ENCODE measurements at places on chromosomes 16 and 17. TPM values are rescaled to one million over a fixed set of nuclear protein-coding genes. Genes with fewer than 3 reads are reported as not detected.

Gene ZG16B
- 0.68 TPM for total RNA-seq

Gene JUP
- total RNA-seq: 357 TPM

Gene SMTNL2
- not detected for total RNA-seq

Gene ENPP7
- total RNA-seq: not detected

Gene SLC47A2
- total RNA-seq: 0.34 TPM

Measured in nasal cavity respiratory epithelium epithelial cell of viscerocranial mucosa (primary cell).